ENCODE measurements at places on chromosomes 7 and 10.

DNA sequence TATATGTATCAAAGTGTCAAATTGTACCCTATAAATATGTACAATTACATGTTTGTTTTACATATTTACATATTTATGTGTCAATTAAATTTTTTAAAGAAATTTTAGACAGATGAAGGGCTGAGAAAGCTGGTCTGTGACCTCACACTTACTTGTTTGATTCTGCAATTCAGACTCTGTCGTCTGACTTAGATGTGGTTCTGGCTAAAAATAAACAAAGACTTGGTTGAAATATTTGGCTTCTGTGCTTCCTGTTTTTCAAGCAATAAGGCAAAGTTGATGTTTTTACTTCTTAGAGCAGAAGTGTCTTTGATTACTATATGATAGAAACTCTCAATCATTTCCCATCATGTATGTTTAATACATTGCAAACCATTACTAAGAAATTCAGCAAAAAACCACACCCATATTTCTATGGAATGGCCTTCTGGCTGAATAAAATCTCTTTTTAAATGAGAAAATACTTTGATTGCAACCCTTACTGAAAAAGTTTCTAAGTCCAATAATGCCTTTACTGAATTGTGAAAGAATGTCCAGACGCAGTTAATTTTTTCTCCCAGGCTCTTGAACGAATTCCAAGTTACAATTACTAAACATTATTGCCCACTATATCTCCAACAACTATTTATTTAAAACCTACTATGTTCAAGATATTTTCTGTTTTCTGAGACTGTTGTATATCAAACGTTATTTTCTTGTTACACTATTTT, 59.5 kb upstream of the PRKG1 start:
- no peak for DNase-seq

DNA sequence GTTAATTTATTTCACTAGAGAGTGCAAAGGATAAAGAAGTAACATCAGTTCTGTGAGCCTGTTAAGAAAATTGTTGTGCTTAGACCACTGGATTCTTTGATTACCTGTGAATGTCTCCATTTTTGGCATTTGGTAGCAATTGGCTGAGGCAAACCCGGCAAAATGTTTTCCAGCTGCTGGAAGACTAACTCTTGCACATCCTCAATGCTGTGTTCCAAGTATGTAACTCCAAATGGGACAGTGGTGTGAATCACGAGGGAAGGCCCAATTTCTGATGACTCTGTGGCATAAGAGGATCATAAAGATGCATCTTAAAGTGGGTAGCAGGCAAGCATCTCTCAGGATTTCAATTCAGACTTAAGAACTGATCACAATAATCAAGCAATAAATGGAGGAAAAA, 268.8 kb downstream of the RNLS start:
- DNase-seq = no peak

GRCh38 chr7:13988731-13989125, 738 bp downstream of the ETV1 start:
- DNase-seq = no peak

DNA sequence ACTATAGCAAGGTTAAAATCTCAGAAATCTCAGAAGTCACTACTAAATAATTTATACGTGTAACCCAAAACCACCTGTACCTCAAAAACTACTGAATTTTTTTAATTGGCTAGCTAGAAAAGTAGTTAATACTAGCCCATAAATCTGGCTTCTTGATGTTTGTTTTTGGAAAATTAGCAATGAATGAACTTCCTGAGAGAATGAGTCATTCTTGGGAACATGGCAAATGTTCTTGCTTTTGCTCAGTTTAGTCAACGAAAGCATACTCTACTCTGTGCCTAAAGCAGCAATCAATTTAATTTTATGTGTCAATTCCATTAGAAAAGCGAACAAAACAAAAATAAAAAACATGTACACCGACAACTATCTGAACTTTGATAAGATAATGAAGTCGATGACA, 69.2 kb downstream of the SEMA3E start:
- DNase-seq = no peak

- no peak for DNase-seq
These were observed 3.6 kb upstream of the ZEB1 start for GRCh38 chr10:31315453-31315852.

GRCh38 chr7:47817917-47818316, 130.3 kb downstream of the PKD1L1 start:
- DNase-seq = no peak

DNA sequence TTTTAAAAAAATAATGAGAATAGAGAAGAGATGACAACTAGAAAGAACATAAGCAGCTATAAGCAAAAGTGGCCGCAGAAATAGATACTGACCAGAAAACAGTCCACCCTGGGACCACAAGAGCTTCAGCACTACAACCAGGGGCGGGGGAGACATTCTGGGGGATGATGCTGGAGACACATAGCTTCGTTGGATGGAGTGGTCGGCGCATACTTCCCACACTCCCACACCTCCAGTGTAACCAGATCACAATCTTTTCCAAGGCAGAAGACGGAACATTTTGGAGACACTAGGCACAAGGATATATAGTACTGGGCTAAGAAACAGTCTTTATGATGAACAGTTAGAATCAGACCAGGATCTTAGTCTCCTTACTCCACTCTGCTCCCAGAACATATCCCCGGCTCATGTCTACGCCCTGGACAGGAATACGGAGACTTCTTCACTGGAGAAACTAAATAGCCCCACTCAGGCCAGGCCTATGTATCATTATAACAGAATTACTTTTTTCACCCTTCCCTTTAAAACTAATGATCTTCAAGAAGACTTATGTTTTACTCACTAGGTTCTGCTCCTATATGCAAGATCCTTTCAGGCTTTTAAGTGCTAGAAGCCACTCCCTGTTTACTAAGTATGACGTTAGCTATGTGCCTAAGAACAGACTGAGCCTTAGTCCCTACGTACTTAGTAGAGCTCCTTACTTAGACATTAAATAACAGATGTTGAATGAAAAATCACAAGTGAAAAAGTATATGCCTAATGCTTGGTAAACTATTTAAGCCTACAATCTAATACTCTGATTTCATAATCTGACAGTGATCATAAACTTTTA, 169.6 kb downstream of the SRPK2 start:
- DNase-seq = no peak

DNA sequence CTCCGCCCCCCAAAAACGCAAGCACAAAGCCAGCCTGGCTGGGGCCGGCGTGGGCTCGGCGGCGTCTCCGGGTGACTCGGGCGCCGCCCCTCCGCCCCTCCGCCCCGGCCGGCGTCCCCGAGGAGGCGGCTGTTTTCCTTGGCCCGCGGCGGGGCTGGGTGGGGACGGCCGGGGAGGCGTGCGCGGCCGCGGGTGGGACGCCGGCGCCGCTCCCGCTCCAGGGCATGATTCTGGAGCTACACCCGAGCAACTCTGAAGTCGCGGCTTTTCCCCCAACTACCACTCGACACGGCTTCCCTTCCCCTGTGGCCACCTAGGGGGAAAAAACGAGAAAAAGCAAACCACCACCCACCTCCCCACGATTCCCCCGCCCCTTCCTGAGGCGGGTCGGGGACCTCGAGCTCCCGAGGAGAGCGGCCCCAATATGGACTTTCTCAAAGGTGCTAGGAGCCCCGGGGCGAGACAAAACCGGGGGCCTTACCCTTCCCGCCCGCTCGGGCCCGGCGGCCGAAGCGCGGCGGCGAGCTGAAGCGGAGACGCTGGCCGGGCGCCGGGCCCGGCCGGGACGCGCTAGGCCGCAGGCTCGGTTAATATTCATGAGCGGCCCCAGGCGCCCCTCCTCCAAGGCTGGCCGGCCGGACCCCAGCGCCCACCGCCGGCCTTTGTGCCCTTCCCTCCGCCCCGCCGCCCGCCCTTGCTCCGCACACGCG, 856 bp downstream of the ARHGAP21 start:
- DNase-seq = no peak

DNA sequence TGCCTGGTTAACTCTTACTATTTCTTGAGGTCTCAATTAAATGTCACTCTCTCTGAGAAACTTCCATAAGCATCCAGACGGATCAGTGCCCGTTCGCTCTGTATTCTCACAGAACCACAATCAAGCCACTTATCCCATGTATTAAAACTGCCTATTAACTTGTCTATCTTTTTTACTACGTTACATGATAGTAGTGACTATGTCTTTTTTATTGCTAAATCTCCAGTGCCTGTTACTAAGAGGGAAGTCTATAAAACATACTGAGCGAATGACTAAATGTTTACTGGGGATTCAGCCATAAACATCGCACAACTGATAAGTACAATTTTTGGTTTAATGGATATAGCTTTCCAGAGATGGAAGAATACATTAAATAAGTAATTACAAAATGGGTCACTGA, 399.9 kb downstream of the NXPH1 start:
- no peak for DNase-seq

GRCh38 chr7:116571552-116571951, 46.7 kb downstream of the CAV1 start:
- DNase-seq = no peak

- DNase-seq = no peak
These were observed 35.3 kb downstream of the DENND2A start for GRCh38 chr7:140605337-140605736.

DNA sequence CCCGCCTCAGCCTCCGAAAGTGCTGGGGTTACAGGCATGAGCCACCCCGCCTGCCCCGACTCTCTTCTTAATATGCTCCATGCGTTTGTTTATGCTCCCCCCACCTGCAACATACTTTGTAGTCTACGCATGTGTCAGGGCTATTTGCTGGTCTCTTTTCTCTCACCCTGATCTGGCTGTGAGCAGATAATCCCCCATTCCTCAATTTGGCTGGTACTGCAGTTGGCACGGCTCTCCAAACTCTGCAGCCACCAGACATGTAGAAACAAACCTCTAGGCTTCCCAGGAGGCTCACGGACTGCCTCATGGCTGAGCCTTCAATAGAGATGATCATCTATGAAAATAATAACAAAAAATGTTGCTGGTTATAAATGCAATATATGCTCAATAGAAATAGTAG, 540.3 kb upstream of the GALNT17 start:
- no peak for DNase-seq

GRCh38 chr7:100835903-100836811, 8.8 kb upstream of the EPHB4 start:
- no peak for DNase-seq

GRCh38 chr10:51747216-51747615, 47.8 kb upstream of the CSTF2T start:
- DNase-seq = no peak

DNA sequence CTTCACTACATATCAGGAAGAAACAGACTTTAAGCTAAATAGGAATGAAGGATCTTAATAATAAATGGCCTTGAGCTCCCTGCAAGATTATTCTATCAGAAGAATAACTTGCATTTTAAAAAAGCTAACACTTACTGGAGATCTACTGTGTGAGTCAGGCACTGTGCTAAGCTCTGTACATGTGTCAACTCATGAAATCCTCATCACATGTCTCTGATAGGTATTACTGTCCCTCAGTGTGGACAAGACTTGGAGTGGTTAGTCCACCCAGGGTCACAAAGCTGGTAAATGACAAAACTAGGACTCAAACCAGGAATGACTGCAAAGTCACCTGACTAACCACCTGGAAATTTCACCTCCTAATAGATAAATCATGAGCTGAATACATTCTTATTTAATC, 57.1 kb upstream of the KCTD7 start:
- no peak for DNase-seq

DNA sequence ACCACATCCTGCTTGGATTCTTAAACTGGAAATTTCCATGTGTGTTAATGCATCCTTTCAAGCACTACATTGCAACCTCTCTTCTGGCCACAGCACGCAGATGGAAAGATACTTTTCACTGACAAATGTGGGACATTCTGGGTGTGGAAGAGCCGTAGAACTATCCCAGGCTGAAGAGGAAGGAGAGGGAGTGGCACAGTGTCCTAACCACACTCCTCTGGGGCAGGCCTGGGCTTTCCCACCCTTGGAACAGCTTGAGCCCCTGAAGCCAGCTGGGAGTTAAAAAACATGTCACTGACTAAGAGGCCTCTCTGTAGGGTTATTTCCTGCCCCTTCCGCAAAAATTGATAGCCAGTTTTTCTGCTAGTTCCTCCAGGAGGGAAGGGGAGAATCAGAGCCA, 34.0 kb upstream of the DNMBP start:
- DNase-seq = no peak

DNA sequence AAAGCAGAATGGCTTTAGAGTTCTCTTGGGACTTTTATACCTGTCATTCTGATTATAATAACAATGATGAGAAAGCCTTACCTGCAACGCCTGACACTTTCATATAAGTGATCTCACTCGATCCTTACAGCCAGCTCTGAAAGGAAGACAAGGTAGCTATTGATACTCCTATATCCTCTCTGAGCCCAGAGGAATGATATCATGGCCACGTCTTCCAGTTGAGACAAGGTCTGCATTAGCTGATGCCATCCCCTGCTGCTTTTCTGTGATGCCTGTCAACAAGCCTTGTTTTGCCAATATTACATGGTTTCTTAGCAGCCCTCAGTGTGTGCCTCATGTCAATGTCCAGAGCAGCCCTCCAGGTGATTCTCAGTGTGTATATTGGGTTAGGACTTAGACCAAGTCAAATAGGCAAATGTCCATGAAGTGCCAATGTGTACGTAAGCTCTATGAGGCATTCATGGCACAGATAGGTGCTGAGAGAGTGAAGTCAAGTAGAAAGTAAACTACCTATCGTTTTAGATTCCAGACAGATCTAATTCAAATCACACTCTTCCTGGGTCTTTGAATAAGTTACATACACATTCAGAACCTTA, 405.9 kb downstream of the ADRA2A start:
- DNase-seq = no peak
